ENCODE measurements at places on chromosomes 2 and 18. TPM values are rescaled to one million over a fixed set of nuclear protein-coding genes. Genes with fewer than 3 reads are reported as not detected.

Gene UGT1A4
- total RNA-seq = not detected

Gene LBX2
- 1.2 TPM for total RNA-seq

Gene ALK
- total RNA-seq = 0.14 TPM

Gene SRD5A2
- not detected for total RNA-seq

Gene GATA6
- total RNA-seq = 63.2 TPM

DNA sequence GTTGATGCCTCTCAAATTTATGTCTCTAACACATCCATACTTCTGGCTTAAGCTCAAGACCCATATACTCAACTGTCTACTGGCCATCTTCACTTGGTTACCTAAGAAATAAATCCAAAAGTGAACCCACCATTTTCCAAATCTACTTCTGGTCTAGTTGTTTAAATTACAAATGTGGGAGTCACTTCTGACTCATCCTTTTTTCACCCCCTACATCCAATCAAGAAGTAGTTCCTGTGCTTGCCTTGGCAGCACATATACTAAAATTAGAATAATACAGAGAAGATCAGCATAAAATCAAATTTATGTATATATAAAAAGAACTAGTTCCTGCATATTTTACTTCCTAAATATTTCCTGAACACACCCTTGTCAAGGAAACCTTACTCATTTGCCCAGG lies 53.6 kb downstream of the STRN start:
- DNase-seq = no peak

DNA sequence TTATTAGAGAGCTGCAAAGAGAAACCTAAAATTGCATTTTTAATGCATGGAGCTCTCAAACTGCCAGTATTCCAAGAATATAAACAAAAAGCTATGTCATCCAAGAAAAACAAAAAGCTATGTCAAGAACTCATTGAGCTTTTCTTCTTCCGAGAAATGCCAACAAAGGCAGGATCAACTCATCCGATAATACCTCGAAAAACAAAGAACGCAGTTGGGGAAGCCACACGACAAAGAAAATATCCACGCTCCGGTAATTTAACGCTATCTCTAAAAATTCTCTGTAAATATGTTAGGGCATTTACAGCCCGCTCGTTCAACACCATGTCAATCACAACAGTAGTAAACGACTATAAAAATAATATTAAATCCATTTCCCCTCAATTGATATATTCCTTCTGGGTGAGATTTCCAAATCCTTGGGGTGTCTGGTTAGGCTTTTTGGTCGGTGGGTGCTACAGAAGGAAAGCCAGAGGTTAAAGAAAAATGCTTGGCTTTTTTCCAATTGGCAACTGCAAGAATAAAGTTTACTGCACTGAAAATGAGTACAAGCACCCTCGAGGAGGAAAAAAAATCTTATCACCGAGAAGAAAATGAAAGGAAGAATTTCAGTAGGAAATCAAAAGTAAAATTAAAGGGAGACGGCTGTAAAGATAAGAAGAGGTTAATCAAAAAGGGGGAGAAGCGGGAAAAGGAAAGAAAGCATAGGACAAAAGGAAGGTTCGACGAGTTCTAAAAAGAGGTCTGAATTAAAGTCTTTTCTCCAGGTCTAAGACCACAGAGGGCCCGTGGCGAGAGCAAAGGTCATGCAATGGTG lies 856 bp downstream of the TIA1 start:
- DNase-seq = no peak

DNA sequence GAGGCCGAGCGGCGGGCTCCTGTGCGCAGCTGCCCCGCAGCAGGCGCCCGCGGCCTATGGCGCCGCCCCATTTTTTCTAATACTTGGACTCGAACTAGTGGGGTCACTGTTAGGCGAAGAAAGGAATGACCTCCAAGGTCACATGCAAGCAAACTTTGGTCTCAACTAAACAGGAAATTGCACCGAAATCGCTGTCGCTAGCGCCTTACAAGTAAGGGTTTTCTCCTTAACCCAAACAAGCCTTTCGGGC lies 339 bp downstream of the ACAA2 start:
- DNase-seq = peak; percentile 82

- DNase-seq = no peak
These were observed 122.0 kb upstream of the APCDD1 start for GRCh38 chr18:10332452-10332851.

DNA sequence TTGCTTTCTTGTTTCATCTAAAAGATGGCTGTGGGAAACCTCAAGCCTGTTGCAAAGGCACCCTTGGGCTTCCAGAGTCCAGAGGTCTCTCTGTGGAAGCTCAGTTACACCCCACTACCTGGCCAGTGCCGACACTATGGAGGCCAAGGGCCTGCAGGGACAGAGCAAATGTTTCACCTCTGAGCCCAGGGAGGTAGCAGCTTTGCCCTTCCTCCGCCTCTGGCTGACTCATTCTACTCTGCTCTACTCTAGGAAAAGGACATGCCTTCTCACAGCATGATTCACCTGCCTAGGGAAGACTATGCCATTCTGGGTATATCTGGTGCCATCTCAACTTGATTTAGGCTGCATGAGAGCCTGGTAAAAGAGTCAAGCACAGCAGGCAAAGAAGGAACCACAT lies 12.2 kb downstream of the MYOM1 start:
- no peak for DNase-seq

DNA sequence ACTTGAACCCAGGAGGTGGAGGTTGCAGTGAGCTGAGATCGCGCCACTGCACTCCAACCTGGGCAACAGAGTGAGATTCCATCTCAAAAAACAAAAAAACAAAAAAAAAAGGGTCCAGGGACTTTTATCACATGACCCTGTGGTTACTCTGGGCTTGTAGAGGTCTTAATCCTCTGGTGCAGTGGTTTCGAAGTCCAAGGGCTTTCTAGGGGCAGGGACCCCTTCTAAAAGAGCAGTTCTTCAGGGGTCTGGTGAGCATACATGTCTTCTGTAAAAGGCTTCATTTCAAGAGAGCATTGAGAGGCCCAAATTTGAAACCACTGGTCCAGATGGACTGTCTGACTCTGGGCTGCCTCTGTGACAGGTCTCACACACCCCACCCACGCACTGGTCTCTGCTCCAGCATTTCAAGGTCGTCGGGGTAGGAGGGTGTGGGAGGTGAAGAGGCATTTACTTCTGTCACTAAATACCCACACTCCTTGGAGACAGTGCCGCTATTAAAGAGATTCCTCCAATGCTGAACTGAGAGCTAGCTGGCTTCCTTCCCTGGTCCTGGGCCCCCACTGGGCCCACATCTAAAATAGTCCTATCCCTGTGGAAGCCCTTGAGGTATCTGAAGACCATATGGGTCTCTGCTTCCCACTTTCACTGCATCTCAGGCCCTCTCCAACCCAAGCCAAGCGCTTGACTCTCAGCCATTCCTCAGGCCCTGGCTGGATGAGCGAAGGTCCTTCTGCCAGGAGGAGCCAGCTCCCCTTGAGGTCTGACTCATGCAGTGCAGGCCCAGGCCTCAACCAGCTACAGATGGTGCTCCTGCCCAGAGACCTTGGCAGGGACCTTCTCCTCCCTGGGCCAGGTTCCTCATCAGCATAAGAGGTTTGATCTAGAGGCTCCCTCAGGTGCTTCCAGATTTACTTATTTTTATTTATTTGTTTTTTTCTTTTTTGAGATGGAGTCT lies 44.8 kb downstream of the PAX8 start:
- DNase-seq = no peak

DNA sequence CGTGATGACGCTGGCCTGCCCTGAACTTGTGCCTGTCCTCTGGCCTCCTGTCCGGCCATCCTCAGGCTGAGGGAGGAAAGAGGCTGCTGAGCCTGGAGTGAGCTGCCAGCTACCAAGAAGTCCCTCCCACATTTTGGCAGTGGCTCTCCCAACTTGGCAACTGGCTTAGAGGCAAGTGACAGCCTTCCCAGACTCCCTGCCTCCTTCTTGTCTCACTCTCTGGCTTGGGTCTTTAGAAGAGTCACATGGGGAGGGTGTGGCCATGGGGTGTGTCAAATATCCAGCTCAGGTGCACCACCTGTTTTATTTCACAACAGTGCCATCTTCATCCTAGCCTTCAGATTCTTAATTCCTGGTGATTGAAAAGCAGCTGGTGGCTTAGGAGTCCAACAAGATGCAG lies 222.9 kb downstream of the PRKCE start:
- DNase-seq = peak; percentile 91

- peak; percentile 80 for DNase-seq
These were observed 1.8 kb downstream of the CCDC85A start for GRCh38 chr2:56185582-56186046.

DNA sequence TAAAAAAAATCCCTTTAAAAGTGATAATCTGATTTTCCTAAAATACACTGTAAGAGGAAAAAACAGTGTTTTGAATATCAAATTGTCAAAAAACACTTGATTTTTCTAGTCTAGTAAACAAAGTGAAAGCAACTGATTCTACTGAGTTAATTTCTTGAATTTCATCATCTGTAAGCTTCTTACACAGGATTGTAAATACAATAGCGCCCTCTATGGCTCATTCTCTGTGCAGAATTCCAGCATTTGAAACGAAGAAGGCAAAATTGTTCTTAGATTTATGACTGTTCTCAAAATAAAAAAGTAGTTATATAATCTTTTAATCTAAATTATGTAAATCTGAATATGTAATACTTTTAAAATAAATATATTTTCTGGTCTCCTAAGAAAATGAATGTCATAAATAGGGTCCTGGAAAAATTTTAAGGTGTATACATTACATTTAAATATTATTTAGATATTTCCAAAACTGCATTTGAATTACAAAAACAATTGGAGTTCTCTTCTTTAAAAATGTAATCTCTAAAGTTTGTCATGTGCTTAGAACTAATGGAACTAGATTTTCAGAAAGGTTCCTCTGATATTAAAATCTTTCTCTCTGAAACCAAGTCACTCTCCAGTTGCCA lies 176.9 kb upstream of the MC4R start:
- DNase-seq = no peak

GRCh38 chr2:9311488-9311887 lies 104.9 kb downstream of the ASAP2 start:
- DNase-seq = peak; percentile 82

- peak; percentile 55 for DNase-seq
These were observed at the start of gene CHST9 for GRCh38 chr18:27185025-27185763. TSS of gene CHST9 (minus strand) at chr18:27185308. CDS start at chr18:27142809, 42,499 bp downstream.

Data from right cardiac atrium (tissue), 5 donors.